Hindlimb muscle (tissue), 1 donor: ENCODE measurements at places on chromosomes 12 and 14.
A peak's percentile ranks its signal among the peaks of the same experiment; 100 is the strongest.

- no peak for DNase-seq
Observed at GRCh38 chr14:101507836-101508150, 53.5 kb upstream of the DIO3 start.

DNA sequence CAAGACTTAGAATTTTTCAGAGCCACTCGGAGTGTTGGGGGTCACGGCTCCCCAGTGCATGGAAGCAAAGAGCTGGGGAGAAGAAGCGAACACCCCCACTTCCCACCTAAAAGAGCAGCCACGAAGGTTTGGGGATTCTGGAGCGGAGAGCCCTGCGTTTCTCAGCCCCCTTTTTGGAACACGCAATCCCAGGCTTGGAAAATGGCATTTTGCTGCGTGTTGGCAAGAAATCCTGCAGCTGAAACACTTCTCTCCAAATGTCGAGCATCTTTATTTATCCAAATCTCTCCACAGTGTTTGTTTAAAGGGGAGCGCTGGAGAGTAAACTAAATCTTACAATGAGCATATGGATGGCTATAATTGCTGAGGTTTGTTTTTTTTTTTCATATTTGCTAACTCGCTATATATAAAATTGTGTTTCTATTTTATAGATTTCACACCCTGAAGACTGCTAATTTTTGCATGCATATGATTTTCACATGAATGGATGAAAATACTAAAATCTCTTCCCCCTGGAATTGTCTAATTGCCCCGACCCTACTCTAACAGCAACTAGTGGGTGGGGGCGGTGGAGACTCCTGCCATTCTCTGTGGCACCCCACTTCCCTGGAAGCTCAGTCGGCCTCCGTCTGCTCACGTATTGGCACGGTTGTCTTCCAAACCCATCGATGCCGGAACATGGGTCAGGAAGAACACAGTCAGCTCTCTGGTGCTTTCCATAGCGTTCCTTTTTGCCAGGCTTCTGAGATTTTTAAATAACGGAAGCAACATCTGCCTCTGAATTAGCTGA, 120.5 kb downstream of the GCH1 start:
- no peak for DNase-seq

- peak; percentile 88 for DNase-seq
Observed at GRCh38 chr12:115710104-115710564, 567.4 kb downstream of the MED13L start.

DNA sequence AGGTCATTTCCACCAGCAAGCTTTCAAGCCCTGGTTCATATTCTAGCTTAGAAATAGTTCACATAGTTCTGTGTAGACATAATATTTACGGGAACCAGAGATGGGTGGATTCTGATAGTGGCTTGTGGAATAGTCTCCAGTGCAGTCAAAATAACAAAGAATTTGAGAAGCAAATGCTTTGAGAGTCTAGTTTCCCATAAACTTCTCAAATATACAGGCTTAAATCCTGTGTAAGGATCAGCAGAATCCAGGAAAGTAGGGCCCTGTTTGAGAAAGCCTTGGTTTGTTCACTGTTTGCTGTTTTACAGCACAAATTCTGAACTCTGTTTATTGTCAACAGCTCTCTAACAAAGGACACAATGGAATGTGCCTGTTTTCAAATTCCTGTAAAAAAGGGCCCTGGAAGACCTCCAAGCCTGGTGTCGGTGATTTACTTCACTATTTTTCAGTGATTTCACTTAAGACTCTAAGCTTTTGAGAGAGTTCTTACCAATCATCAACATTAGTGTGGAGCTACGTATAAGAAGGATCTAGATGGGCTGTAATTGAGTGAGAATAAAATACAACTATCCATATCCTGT, 11.4 kb upstream of the FOS start:
- DNase-seq = no peak

- peak; percentile 38 for DNase-seq
Observed at GRCh38 chr12:89252284-89252683, 100.0 kb downstream of the DUSP6 start.

GRCh38 chr12:64304571-64304970, 82.5 kb upstream of the KICS2 start:
- no peak for DNase-seq

GRCh38 chr12:125287155-125287847, 222.1 kb downstream of the AACS start:
- no peak for DNase-seq
